ENCODE measurements at places on chromosomes 2 and 18.

DNA sequence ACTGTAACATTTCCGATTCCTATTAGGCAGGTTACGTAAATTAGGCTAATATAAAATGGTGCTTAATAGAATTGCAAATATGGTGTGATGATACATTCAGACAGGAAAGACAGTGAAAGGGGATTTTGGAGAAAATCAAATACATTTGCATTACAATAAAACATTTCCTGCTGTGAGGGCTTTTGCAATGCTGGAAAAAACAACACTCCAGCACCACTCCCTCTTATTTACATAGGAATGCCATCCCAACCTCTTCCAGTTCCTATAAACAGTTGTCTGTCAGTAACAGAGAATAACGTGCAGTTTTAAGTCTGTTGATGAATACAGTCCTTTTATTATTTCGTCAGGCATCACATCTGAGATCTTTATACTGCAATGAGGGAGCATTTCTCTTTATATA, 298.8 kb upstream of the FANCL start:
- no peak for DNase-seq

DNA sequence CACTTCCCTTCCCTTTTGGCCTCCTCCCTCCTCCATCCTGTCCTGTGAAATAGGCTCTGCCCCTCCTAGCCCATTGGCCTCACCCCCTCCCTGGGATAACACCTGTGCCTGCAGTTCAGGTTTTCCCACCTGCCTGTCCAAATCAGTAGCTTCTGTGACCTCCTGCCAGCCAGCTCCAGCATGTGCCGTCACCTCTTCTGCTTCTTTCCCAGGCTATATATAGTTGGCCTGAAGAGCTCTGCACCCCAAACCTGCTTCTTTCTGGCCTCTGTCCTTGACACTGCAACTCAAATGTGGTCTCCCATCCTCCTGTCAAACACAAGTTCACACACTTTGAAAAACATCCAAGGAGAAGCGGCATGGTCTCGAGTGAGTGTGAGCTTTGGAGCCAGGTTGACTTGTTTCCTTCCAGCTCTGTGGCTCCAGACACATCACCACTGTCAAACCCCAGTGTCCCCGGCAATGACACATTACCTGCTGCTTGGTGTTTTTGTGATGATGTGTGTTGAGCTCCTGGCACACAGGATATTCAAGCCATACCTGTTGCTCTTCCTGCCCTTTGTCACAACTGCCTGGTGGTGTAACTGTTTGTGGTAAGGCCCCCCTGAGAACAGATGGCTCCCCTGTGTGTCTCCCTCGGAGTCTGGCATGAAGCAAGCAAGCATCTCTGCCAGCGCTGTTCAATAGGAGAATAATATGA, 143.6 kb upstream of the DAPL1 start:
- no peak for DNase-seq

DNA sequence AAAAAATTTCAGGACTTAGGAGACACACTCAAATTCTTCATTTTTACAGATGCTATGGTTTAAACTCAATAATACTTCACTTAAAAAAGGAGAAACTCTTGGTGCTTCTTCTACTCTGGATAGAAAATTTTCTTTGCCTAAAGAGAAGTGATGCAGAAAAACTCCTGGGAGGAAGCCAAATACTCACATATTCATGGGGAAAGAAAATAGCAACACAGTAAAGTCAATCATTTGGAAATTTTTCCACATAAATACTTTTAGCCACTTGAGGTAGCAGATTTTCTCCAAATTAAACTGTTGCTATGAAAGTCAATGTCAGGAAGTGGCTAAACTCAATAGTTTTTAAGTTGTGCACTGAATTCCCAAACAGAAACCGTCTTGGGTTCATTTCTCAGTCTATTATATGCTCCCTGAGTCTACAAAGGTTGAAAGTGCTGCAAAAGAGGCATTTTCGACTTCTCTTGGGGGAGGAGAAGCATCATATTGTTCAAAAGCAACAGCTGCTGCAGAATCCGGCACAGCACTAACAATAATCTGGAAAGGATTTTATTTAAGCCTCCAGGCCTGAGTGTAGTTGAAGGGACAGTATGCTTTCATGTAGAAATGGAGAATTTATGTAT, 81.1 kb downstream of the UPP2 start:
- no peak for DNase-seq

- no peak for DNase-seq
These were observed 36.0 kb downstream of the DDX18 start for GRCh38 chr2:117850461-117850860.

GRCh38 chr2:101972621-101973434, 18.9 kb upstream of the IL1R2 start:
- DNase-seq: no peak

DNA sequence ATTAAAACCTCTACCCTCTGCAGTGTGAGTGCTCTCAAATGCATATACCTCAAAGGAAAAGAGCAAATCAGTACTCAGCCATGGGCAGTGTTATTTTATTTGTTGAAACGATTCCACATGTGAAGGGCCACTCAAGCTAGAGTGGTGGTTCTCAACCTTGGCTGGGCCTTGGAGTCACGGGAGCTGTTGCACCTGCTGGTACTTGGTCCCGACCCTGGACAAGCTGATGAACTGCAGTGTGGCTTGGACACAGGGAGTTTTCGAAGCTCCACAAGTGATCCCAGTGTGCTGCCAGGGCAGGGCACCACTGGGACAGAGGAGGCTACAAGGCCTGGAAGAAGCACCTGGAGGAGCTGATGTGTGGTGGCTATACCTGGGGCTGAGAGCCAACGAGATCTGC, 19.7 kb downstream of the GNLY start:
- DNase-seq: peak; percentile 68

GRCh38 chr18:63878343-63878742, 9.2 kb upstream of the SERPINB2 start:
- DNase-seq: no peak

DNA sequence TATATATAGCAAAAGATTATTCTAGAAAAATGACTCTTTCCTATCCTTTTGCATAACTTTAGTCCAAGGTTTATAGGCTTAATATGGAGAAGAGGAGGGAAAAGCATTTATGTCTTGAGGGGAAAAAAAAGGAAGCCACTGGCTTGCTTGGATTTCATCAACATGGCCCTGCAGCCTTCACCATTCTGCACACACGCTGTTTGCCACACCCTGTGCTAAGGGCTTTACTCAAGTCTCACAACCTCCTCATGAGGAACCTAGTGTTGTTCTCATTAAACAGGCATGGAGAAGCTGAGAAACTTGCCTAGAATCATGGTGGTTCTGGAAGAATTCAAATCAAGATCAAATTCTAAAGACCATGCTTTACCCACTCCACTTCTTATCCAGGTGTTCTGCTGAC, 117.3 kb upstream of the TTC39C start:
- no peak for DNase-seq

DNA sequence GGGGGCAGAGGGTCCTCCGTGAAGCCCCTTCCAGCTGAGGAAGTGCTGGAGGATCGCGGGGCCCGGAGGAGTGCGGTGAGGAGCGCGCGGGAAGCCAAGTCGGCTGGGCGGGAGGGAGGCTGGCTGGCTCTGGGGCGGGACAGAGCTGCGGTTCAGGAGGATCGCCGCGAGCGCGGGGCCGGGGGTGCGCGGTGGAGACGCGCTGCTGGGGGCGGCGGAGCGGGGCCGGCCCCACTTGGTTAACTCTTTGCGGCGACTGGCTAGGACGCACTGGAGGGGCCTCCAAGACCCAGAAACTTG, 464 bp downstream of the CYBRD1 start:
- DNase-seq: no peak

DNA sequence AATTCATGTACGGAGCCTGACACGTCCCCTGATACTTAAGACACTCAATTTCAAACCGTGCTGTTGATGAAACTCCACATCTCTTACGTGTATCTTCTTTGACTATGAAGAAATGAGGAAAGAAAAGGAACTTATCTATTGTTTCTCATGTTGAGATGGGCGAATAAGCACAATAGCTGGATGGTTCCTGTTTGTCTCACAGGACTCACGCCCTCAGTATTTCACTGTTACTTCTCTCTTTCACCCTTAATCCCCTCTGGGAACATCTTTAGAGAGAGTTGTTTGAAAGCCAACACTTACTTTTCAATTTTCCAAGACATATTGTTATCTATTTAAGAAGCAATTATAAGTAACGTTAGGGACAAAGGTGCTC, 99.8 kb downstream of the COPS8 start:
- DNase-seq: no peak

DNA sequence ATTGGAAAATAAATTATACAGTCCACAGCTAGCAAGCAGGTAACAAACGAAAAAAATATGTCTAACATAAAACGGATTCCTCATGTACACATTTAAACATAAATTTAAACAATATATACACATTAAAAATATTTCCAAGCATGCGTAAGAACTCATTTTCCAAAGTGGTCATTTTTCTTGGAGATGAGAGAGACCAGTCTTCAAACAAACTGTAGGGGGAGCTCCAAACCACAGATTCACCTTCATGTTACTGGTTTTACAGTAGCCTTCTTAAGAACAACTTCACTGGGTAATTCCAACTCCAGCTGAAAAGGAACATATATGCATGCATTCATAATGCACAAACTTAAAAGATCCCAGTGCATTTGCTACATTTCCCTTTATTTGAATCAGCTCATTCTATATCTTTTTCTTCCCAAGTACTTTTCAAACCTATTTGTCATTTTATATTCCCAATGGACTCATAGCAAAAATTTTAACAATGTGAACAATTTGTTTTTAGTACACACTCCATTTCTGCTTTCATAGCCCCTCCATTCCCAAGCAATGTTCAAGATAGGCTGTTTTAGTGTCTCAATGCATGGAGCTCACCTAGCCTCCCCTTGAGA, 4.7 kb upstream of the STAMBP start:
- DNase-seq: peak; percentile 4

GRCh38 chr2:154556146-154556545, 142.3 kb upstream of the KCNJ3 start:
- DNase-seq: no peak

DNA sequence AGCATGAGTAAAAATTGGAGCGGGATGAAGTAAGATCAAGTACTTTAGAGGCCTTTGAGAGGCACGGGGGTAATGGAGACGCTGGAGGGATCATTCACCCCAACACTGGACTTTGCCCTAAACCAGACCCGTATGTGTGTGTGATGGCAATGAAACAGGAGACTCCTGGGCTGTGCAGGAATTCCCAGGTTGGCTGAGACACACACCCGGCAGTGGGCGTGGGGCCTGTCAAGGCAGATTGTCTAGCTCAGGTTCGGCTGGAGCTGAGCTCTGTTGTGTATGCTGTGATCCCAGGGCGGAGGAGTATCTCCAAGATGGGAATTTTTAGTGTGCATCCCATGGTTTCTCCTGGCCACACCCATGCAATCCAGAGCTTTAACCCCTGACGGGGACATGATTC, 83.2 kb upstream of the MC2R start:
- DNase-seq: no peak

DNA sequence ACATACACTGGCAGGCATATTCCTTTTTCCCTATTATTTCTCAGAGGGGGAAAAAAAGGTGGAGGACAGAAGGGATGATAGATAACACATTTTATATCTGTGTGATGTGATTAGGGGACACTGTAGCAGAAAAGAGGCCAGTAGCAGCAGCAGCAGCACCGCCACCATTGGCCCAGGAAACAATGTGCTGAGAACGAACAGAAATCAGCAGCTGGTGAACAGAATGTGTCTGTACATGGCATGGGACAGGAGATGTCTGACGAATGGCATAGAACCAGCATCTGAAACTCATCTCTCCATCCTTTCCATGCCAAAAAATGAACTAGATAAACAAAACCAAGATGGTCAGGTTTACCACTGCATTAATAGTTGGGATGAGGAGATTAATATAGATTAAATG, 936.1 kb upstream of the ACVR2A start:
- DNase-seq: no peak

- DNase-seq: no peak
These were observed 61.3 kb upstream of the FHL2 start for GRCh38 chr2:105460048-105460732.

DNA sequence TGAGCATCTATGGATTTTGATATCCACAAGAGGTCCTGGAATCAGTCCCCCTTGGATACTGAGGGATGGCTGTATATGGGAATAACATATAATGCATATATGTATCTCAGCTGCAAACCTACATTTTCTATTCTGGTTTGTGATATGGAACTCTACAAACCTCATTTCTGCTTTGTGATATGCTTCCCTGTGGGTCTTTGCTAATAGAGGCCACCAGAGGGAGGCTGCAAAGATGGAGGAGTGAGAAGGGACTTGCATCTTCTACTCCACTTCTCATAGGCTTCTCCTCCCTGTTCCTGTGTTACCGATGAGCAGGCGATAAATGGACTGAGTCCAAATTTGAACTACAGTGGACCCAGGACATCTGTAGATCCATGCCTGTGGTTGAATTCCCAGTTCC, 37.8 kb downstream of the ARID5A start:
- DNase-seq: no peak

DNA sequence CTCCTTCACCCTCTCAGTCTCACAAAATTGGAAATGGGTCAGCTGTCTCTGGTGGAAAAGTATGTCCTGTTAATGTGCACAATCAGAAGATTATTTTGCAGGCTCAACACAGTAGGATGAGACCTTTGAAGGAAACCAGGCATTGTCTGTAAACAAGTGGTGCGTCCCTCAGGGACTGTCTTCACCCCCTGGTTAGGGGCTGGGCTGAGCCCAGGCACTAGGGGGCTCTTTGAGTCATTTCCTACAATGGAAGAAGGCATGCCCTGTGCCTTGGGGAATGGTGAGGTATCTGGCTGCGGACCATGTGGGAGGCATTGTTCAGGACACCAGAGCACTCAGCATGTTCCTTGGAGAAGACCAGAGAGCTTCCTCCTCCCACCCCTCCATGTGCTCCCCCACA, 26.8 kb downstream of the PKDCC start:
- no peak for DNase-seq

GRCh38 chr18:64639536-64639935, 490.6 kb upstream of the LINC00305 start:
- DNase-seq: no peak

GRCh38 chr2:156672556-156673332, 236.6 kb downstream of the GPD2 start:
- no peak for DNase-seq

DNA sequence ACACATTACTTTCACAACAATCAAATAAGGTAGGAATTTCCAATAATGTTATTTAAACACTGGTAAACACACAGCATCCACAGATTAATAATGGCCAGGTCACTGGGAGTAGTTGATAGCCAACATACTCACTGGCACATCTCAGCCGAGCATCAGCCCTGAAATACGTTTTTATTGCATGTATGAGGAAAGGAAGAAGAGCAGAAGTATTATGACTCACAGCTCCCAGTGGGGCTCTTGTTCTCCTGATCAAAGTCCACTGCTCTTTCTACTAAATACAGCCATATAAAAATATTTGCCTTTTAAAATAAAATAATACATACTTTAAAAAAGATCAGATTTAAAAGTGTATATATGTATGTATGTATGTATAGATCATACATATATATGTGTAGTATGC, 999.6 kb downstream of the SUCLG1 start:
- DNase-seq: no peak

GRCh38 chr2:144412709-144413108, 107.2 kb downstream of the ZEB2 start:
- no peak for DNase-seq

GRCh38 chr2:143183804-143184463, 54.7 kb downstream of the ARHGAP15 start:
- DNase-seq: no peak
